Small intestine (tissue), 16 donors: ENCODE measurements at places on chromosomes 5 and 9. TPM values are rescaled to one million over a fixed set of nuclear protein-coding genes. Genes with fewer than 3 reads are reported as not detected.
A peak's percentile ranks its signal among the peaks of the same experiment; 100 is the strongest.

DNA sequence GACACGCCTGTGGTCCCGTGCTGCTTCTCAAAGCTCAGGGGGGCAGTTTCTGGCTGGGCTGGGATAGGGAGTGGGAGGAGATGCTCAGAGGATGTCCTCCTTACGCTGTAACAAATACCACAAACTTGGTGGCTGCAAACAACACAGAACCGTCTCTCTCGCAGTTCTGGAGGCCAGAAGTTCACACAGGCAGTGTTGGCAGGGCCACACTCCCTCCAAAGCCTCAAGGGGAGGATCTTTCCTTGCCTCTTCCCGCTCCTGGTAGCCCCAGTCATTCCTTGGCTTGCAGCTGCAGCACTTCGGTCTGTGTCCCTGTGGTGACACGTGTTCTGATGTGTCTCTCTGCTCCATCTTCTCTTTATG lies 10.4 kb upstream of the ORM1 start:
- DNase-seq = no peak

DNA sequence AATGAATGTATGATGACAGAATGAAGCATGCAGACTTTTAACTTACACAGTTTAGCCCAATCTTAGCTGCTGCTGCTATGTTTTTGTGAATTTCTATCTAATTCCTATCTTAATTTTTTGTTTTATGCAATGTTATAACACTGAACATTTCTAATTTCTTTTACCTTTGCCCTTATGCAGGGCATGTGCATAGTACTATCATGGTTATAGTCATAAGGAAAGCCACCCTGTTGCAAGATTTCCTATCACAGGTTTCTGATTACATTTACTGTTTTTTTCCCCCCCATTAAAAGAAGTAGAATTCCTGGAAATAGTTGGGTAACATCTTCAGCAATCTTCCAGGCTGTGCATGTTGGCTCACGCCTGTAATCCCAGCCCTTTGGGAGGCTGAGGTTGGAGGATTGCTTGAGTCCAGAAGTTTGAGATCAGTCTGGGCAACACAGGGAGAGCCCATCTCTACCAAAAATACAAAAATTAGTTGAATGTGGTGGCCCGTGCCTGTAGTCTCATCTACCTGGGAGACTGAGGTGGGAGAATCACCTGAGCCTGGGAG lies 164.4 kb downstream of the KDM4C start:
- DNase-seq = no peak

RANBP17 gene
- 1.6 TPM for polyA plus RNA-seq

OR1J1 gene
- not detected for polyA plus RNA-seq

DNA sequence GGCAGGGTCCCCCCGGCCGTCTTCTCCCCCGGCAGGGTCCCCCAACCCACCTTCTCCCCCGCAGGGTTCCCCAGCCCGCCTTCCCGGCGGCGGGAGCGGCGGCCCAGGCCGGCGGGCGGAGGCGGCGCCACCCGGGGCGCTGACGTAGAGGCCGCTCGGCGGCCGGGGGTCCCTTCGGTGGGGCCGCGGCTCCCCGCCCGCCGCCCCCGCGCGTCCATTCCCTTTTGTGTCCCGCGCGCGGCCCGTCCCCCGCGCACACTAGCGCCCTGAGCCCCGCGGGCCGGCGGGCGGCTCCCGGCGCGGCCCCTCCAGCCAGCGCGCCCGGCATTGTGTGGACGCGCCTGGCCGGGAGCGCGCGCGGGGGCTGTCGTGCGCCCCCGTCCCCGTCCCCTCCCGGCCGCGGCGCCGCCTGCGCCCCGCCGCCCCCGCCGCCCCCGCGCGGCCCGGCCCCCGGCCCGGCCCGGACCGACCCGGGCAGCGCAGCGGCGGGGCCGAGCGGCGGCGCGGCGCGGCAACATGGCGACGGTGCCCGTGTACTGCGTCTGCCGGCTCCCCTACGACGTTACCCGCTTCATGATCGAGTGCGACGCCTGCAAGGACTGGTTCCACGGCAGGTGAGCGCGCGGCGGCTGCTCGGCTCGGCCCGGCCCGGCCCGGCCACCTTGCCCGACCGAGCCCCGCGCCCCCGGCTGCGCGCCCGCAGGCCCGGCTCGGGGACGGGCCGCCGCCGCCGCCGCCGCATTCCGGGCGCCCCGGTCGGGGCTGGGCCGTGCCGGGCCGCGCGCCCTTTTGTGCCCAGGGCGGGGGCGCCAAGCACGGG lies at the start of gene PHF2:
TSS of gene PHF2 (plus strand) at position 327 of the 820 bp plus-strand sequence. CDS start at position 517, 190 bp downstream.
- DNase-seq = peak; percentile 74

GRCh38 chr5:6716629-6717149 lies 3.5 kb downstream of the TENT4A start:
- no peak for DNase-seq

GRCh38 chr9:97860451-97861147 lies 7.6 kb downstream of the FOXE1 start:
- no peak for DNase-seq

TNFSF8 gene
- polyA plus RNA-seq = 1.2 TPM

DNA sequence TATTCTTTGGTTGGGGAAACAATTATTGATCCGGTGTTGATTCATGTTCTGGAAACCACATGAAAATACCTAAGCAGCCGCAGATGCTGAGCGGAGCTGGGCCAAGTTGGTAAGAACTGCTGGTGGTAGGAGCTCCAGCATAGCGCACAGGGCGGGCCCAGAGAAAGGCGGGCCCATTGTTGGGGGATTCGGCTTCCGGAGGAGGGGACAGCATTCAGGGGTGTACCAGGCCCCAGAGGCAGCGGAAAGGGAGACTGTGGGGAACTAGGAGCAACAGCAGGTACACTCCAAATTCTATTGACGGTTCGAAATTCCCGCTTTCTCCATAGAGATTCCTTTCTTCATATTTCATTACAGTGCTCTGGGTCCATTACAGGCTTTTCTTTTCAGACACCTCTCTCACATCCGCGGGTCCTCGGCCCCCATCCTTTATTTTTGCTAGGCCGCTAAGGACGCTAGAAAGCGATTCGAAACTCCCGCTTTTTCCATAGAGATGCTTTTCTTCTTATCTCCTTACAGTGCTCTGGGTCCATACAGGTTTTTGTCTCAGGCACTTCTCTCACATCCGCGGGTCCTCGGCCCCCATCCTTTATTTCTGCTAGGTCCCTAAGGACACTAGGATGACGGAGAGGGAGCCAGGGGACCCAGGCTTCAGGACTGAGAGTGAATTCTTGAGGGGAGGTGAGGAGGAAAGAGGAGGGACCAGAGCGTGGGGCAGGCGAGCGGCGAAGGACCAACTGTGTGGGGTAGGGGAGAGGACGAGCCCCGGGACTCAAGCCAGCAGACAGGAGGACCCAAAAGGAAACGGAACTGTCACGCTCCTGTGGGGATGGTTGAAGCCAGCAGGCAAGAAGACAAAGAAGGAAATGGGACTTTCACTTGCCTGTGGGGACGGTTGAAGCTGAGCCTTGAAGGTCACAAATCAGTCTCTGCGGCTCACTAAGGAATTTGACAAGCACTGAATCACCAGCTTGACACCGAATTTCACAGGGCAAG lies at the start of gene CCDC152:
TSS of gene CCDC152 (plus strand) at position 213 of the 996 bp plus-strand sequence. CDS start 2,304 bp downstream, outside the sequence.
- peak; percentile 6 for DNase-seq
